ENCODE measurements at places on chromosomes 3 and 15.

- no peak for DNase-seq
Measured at GRCh38 chr3:157639756-157640426, 136.7 kb upstream of the VEPH1 start.

DNA sequence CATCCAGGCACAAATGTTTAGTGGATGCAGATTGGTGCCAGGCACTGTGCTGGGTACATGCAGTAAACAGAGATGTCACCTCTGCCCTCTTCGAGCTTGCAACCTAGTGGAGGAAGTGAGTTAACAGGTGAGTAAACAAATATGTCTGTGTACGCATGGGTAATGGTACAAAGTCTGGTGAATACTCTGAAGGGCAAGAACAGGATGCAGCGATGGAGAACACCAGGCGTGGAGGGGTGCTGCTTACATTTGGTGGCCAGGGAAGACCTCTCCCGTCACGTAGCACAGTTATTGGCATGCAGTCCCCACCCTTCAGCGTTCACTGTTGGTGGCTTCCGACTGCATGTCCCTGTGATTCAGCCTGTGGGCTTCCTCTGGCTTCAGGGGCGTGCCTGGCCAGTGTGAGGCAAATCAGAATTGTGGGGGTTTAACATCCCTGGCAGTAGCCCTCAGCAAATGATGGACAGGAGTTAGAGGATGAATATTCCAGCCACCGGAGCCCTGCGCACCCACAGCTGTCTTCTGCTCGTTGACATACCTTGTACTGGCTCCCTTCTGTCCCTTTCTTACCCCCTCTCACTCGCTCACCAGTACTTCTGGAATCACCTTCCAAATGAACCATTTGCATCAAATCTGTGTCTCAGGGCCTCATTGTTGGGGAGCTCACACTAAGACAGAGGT is 9.1 kb upstream of the HDAC11 start:
- no peak for DNase-seq

DNA sequence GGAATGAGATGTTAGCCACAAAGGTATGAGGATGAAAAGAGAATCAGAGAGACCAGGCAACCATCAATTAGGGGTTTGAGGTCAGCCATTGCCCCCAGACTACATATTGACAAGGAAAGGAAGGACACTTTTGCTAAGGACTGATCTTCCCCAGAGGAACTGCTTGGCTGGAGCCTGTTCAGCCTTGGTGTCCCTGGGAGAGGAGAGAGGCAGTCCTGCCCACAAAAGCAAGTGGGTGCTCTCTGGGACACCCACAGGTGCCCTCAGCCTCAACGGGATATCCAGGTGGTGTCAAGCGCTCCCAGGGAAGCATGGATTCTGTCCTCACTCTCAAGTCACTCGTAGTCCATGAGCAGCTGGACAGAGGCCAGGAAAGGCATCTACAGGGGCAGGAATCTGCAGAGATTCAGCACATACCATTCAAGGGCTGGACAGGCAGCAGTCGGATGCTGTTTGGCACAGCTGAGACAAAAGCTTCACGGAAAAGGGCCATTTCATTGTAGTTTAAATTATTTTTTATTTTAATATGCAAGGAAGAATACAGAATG is 166.2 kb downstream of the UACA start:
- DNase-seq = no peak

- DNase-seq = no peak
Measured at GRCh38 chr3:40511031-40511718, 5.3 kb downstream of the ZNF620 start.

DNA sequence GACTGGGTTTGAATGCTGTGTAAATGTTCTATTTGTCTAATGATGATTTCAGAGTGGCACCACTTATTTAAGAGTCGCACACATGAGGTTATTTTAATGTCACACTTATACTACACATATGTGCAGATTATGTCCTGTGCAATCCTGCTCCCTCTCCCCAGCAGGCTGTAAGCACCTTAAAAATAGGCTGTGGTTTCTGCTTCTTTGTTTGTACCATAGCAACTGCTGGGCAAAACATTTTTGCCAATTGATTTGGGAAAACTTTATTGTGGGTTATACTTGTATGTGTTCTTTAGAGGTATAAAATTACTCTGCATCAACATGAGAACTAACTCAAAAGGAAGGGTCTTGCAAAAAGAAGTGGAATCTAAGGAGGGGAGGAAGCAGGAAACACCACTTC is 318.5 kb downstream of the NTRK3 start:
- no peak for DNase-seq

- no peak for DNase-seq
Measured at GRCh38 chr3:50193286-50193685, 1.9 kb downstream of the GNAT1 start.

- DNase-seq = no peak
Measured at GRCh38 chr3:105847452-105847851, 21.4 kb downstream of the CBLB start.

DNA sequence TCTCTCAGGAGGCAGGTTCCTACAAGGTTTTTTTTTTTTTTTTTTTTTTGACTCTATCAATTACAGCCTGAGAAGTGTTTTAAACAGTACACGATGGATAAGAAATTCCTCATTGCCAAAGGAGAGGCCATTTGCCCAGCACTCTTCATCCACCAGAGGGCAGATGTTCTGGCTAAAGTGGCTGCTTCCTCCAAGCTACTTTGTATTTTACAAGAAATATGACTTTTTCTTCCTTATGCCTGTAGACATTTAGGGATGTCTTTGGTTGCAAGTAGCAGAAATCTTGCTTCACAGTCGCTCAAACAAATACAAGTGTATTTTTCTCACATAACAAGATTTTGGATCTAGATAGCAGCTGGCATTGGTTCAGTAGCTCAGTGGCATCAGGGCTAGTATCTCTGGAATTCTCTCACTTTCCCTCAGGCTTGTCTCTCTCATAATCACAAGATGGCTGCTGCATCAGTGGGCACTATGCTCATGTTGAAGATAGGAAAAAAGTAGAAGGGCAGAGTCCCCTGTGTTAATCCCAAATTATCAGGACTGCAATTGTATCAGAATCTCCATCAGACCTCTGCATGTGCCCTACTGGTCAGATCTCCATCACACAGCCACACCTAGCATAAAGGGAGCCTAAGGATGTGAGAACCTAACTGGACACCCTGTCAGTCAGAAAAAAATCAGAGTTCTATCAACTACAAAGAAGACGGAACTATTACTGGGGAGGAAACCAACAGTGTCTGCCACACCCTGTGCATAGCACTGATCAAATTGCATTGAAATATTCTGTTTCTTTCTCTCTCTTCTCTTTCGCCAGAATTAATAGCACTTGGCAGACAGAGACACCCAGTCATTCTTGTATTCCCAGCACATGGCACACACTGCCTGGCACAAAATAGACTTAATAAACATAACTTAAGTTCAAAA is 138.9 kb upstream of the COL8A1 start:
- no peak for DNase-seq

DNA sequence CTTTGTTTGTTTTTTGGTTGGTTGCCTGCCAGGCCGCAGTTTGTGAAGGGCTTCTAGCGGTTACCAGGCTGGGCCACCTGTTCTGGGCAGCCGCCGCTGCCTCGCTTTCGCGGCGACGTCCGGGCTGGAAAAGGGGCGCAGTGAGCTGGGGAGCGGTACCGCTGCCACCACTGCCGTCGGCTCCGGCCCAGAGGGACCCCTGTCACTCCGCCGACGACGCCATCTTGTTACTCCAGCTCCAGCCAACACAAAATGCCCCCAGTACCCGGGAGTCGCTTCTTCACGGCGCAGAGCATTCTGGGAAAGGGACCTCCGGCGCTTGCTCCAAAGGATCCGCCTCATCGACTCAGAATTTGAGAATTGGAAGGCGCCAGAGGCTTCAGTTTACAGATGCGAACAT is 238.8 kb downstream of the CDIN1 start:
- DNase-seq = no peak

- no peak for DNase-seq
Measured at GRCh38 chr15:92244703-92245102, 149.0 kb upstream of the ST8SIA2 start.

DNA sequence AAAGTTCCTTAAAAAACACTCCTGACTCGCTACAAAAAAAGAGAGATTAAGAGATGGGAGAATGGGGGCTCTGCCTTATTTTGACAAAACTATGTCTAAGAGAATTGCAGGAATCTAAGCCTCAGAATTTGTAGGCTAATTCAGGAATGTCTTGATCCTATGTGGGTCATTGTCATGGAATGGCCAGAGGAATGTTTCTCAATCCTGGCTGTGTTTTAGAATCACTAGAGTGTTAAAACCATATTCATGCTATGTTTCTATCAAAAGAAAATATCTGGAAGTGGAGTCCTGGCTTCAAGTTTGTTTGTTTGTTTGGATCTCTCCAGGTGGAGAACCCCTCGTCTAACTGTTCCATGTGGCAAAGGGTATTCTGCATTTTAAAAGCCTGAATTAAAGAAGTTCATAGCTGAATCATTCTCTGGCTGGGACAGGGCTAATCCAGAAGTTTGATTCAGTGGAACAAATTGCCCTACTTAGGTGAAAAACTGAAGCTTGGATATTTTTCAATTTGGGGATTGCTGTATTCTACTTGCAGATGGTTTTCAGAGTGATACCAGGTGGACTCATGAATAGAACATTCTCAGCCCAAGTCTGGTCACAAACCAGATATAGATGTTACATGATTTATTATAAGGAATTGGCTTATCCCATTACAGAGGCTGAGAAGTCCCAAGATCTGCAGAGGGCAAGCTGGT is 28.2 kb downstream of the GJD2 start:
- no peak for DNase-seq

DNA sequence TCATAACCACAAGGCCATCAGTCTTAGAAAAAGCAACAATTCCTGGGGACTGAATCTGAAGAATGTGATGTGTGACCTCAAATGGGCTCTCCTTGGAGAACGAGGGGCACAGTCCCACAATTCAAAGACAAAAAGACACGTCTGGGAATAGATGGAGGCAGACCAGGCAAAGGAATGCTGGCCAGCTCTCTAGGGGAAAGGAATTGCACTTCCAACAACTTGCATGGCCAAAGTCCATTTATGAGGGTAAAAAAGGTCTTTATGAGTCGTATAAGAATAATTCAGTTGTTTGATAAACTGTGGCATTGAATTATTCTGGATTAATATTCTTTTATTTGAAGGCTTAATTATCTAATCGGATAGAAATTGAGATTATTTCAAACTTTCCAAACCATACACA is 180.5 kb upstream of the FEZF2 start:
- no peak for DNase-seq

DNA sequence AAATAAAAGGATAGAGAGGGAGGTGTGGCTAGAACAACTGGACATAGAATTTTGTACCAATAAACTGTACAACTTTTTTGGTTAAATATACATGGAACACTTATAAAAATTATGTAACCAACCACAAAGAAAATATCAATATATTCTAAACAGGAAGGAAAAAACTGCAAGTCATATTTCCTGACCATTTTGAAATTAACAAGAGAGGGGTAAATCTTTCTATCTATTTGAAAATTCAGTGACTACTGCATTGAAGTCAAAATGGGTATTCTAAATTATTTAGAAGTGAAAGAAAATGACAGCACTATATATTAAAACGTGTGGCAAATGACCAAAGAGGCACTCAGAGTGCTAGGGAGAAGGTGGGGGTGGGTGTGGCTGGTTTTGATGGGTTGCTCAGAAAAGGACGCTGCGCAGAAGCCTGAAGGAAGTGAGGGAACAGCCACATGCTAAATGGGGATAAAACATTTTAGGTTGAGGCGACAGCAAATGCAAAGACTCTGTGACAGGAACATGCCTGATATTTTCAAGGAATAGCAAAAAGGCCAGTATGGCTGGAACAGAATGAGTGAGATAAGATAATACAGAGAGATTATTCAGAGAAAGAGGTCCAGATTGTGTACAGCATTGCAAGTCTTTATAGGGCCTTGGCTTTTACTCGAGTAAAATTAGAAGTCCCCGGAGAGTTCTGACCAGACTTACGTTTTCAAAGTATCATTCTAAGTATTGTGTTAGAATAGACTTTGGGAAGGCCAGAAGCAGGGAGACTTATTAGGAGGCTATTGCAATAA is 41.1 kb downstream of the ERICH6 start:
- no peak for DNase-seq

- no peak for DNase-seq
Measured at GRCh38 chr3:37768107-37768809, 93.4 kb upstream of the CTDSPL start.

GRCh38 chr3:30140356-30141075 is 465.9 kb upstream of the TGFBR2 start:
- DNase-seq = no peak

DNA sequence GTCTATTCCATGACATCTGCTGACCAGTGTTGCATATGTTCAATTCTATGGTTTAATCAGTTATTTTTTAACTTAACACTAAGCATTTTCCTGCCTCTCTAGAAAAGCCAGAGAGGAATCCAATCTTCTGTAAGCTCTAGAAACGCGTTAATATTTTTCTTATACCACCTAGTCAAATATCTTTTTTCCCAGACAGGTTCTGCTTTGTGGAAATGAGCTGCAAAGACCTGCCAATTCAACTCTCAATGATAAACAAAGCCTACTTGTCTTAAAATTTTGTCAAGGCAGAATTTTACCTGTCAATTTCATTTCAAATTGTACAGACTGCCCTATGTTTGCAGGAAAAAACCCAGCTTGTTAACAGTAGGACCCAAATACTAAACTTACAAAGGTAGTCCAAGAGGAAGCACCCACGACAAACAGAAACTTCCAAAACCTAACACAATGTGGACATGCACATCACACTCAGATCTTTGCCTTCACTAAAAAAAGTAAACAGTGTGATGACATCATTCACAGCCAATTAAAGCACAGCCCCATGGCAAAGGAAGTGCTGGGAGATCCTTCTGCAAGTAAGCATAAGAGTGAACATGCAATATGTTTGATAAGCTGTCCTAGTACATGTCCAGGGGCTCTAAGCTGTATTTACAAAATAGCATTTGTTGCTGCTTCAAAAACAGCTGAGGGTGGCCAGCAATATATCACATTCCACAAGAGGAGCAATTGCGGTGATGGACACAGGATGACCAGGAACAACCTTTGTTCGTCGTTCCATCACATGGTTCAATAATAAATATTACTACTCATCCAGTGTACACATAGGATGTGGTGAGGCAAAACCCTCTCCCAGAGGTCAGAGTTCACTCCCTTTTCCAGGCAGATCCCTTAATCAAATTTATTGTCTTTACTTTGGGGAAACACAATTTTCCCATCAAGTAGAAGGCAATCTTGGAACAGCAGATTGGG is 139.4 kb upstream of the TSC22D2 start:
- no peak for DNase-seq

DNA sequence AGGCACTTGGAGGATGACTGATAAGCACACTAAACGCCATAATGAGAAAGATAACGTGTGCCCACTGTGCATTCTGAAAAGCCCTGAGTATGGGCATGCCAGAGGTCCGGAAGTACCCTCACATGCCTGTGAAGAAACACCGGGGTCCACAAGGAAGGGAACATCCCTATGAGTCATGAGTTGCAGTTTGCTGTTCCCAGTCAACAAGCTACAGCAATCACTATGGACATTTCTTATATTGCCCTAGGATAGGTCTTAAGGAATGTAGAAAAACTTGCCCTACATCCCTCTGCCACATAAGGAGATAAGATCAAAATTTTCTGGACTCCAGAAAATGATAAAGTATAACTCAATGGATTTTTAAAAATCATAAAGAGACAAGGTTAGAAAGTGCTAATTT is 9.9 kb downstream of the MB21D2 start:
- DNase-seq = no peak
